Breast epithelium (tissue), 4 donors: ENCODE measurements at places on chromosomes 5 and 9.
A peak's percentile ranks its signal among the peaks of the same experiment; 100 is the strongest.

DNA sequence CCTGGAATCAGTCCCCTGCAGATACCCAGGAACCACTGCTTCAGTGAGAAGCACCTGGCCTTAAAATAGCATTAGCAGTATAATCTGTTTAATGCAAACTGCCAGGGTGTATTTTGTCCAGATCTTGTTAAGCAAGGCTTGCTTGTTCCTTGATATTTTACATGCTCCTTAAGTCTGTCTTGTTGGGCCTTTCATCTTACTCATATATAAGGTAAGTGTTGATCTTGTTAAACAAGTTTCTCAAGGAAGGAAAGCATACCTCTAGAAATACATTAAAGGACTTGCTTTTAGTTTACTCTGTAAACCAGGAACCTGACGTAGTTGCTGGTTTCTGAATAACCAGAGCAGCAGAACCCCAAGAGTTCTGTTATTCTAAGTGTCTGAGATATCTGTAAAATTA, 13.7 kb downstream of the HSPA4 start:
- DNase-seq, result no peak

- DNase-seq, result no peak
Measured at GRCh38 chr9:107994648-107995047, 505.1 kb upstream of the KLF4 start.

GRCh38 chr5:14663734-14664269, 716 bp upstream of the OTULIN start:
- DNase-seq, result peak; percentile 22

DNA sequence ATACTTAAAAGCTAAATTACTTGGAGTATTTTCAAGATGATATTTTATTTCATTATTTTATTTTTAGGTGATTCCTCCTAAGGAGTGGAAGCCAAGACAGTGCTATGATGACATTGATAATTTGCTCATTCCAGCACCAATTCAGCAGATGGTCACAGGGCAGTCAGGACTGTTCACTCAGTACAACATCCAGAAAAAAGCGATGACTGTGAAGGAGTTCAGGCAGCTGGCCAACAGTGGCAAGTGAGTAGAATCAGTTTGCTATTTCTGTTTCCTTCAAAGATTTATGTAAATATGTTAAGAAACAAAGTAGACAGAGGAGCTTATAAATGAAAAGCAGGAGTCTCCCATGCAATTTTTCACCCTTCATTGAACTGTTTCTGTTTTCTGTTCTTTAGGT, 47.8 kb downstream of the KDM4C start:
- no peak for DNase-seq

DNA sequence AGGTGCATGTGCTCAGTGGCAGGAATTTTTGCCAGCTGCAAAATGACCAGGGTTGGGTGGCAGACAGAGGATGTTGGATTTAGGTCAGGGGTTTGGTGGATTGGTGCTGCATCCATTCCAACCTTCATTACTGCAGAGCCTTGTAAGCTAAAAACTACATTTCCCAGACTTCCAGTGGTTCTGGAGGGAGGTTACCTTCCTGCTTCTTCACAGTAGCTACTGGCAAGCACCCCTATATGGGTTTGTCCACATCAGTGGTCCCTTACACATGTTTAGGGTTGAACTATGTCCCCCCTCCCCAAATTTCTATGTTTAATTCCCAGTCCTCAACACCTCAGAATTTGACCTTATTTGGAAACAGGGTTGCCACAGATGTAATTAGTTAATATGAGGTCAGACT, 20.7 kb upstream of the IL17B start:
- DNase-seq, result no peak

GRCh38 chr9:91065231-91066041, 263.8 kb downstream of the SYK start:
- DNase-seq, result no peak

DNA sequence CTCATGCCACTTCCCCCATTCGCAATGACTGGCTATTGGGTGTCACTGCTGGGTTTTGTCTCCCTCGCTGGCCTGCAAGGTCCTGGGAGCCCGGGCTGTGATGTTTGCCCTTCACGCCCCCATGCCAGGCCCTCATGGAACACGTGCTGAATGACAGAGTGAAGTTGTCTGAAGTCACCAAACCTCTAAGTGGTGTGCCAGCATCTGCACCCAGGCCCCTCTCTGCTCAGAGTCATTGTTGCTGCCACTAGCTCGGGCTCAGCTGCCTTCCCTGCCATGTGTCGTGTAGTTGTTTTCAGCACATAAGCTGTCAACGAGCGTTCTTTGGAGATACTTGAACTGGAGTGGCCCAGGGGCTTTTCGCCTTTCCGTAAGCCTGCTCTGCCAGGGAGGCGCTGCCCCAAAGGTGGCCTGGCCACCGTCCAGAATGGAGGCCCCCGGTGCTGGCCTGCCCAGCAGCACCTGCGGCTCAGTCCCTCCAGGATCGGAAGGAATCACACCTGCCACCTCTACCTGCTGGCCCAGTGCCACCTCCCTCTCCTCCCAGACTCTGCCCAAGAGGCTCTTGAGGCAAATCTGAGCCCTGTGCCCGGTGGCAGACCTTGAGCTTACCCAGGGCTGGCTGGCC, 250.1 kb downstream of the PBX3 start:
- DNase-seq, result no peak

DNA sequence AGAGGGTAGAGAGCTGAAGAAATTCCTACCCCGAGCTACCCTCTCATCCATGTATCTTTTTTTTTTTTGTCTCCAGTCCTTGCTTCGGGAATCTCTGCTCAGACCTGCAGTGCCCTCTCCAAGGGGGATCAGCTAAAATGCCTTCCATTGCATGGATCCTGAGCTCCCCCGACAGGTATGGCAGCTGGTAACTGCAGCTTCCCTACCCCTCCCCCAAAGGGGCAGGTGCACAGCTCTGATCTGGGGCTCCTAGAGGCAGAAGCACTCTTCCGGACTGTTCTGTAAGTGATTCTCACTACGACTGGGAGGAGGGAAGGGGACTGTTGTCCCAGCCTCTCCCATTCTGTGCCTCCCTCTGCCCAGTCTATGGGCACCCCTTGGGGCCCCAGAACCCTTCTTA, 169.6 kb downstream of the MELK start:
- no peak for DNase-seq
